Left lobe of liver (tissue), 2 donors: ENCODE measurements at places on chromosomes 12 and 14. TPM values are rescaled to one million over a fixed set of nuclear protein-coding genes. Genes with fewer than 3 reads are reported as not detected.
A peak's percentile ranks its signal among the peaks of the same experiment; 100 is the strongest.

RGS6 gene
- total RNA-seq, result not detected

GRCh38 chr14:80468331-80469122 is 257.2 kb upstream of the DIO2 start:
- no peak for DNase-seq

GRCh38 chr12:18171571-18171970 is 81.6 kb upstream of the RERGL start:
- no peak for DNase-seq

GRCh38 chr14:72737560-72737943 is 156.3 kb downstream of the DPF3 start:
- DNase-seq, result peak; percentile 18
